Suprapubic skin (tissue), 4 donors: ENCODE measurements at places on chromosomes 2 and 18. TPM values are rescaled to one million over a fixed set of nuclear protein-coding genes. Genes with fewer than 3 reads are reported as not detected.

ZNF892 gene
- 3.1 TPM for total RNA-seq

TMEM247 gene
- total RNA-seq, result not detected

TMEM131 gene
- 117 TPM for total RNA-seq

PSMD1 gene
- total RNA-seq, result 56.2 TPM

FAM228A gene
- not detected for total RNA-seq

SPP2 gene
- not detected for total RNA-seq

DNA sequence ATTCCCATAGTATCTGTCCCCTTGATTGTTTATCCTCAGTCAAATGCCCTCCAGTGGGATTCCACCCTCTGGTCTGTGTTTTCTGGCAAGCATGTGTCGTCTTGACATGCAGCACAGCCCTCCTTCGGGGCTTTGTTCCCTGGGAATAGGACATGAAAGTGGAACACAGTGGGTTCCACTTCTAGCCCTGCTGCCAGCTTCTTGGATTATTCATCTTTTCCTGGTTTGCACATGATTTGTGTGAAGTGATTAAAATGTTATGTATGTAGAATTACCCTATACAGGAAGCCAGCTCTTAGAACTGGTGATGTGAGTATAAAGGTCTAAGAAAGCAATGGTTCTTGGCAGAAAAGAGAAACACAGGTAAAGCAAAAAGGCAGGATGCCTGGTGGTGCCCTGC is 142.3 kb downstream of the TANC1 start:
- H3K27me3 ChIP-seq, result no peaks in the 10 kb centered on the region
- H3K27ac ChIP-seq, result peak overlapping the region; percentile 45

DNA sequence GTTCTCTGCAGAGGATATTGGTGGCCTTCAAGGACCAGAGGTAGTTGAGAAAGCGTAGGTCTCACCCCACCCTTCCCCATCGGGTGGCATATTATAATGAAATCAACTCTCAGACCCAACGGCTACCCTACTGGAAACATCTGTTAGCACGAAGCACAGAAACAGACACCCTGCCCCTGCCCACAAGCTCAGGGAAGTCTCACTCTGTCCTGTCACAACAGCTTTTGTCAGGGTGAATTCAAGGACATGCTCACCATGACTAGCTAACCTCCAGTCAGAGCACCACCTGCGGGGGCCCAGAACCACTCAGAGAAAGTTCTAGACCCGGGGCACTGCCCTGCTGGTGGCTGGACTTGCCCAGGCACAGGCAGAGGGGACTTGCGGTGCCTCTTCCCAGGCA is 3.5 kb upstream of the B3GNT7 start:
- H3K27ac ChIP-seq, result no peak overlapping the region
- no peak overlapping the region for H3K4me3 ChIP-seq
- DNase-seq, result no peak
- no peaks in the 10 kb centered on the region for H3K36me3 ChIP-seq
- peaks cover 25% of the 10 kb centered on the region for H3K27me3 ChIP-seq

GRCh38 chr18:60113396-60113795 is 213.6 kb downstream of the PMAIP1 start:
- no peaks in the 10 kb centered on the region for H3K27me3 ChIP-seq
- H3K4me1 ChIP-seq, result no peaks in the 10 kb centered on the region
- no peak for DNase-seq
- H3K36me3 ChIP-seq, result no peaks in the 10 kb centered on the region
- no peak overlapping the region for H3K27ac ChIP-seq
- no peak overlapping the region for H3K4me3 ChIP-seq

DNA sequence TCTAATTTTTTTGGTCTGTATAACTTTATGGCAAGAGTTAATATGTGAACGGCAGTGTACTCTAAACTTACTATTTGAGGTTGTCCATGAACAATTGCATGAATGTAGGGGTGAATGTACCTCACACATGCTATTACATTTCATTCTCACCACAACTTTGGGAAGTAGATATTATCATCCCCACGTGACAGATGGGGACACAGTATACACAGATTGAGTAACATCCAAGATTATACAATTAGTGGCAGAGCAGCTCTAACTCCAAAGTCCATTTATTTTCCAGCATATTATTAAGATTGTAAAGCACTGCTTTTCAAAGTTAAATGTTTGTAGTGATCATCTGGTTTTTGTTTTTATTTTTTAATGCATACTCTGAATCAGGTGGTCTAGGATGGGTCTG is 622.1 kb upstream of the ZEB2 start:
- no peak for DNase-seq
- no peaks in the 10 kb centered on the region for H3K27me3 ChIP-seq
- no peaks in the 10 kb centered on the region for H3K36me3 ChIP-seq
- no peak overlapping the region for H3K4me3 ChIP-seq
- no peaks in the 10 kb centered on the region for H3K4me1 ChIP-seq

- no peak overlapping the region for H3K4me3 ChIP-seq
- no peaks in the 10 kb centered on the region for H3K36me3 ChIP-seq
- H3K4me1 ChIP-seq, result no peaks in the 10 kb centered on the region
- peaks cover 2% of the 10 kb centered on the region for H3K27me3 ChIP-seq
- H3K27ac ChIP-seq, result no peak overlapping the region
These were observed 9.6 kb downstream of the SNTG2 start for GRCh38 chr2:960061-960736.

- H3K36me3 ChIP-seq, result no peaks in the 10 kb centered on the region
- H3K27ac ChIP-seq, result no peak overlapping the region
- peaks cover 28% of the 10 kb centered on the region for H3K4me1 ChIP-seq
- no peak overlapping the region for H3K4me3 ChIP-seq
- H3K27me3 ChIP-seq, result peaks cover 82% of the 10 kb centered on the region
These were observed 3.3 kb upstream of the WNT10A start for GRCh38 chr2:218877331-218877730.

GRCh38 chr2:2738276-2738675 is 407.2 kb upstream of the MYT1L start:
- H3K27ac ChIP-seq, result no peak overlapping the region
- H3K36me3 ChIP-seq, result no peaks in the 10 kb centered on the region
- DNase-seq, result no peak
- no peaks in the 10 kb centered on the region for H3K27me3 ChIP-seq
- no peak overlapping the region for H3K4me3 ChIP-seq

DNA sequence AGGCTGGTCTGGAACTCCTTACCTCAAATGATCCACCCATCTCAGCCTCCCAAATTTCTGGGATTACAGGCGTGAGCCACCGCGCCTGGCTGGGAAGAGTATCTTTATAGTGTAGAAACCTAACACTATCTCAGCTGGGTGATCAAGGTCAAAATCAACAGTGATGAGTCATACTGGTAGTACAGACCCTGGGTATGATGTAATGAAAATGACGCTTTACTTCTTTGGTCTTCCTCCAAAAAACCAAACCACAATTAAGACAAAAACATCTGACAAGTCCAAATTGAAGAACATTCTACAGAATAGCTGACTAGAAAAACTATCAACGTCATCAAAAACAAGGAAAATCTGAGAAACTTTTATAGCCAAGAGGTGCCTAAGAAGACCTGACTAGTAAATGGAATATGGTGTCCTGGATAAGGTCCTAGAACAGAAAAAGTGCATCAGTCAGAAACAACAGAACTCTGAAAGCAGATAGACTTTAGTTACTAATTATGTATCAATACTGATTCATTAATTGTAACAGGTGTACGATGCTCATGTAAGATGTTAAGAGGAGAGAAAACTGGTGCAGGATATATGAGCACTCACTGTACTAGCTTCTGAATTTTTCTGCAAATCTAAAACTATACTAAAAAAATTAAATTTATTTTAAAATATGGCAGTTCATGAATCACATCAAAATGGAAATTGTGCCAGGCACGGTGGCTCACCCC is 25.4 kb downstream of the PDCL3 start:
- H3K4me1 ChIP-seq, result no peaks in the 10 kb centered on the region
- H3K27ac ChIP-seq, result no peak overlapping the region
- no peaks in the 10 kb centered on the region for H3K27me3 ChIP-seq
- H3K4me3 ChIP-seq, result no peak overlapping the region

DNA sequence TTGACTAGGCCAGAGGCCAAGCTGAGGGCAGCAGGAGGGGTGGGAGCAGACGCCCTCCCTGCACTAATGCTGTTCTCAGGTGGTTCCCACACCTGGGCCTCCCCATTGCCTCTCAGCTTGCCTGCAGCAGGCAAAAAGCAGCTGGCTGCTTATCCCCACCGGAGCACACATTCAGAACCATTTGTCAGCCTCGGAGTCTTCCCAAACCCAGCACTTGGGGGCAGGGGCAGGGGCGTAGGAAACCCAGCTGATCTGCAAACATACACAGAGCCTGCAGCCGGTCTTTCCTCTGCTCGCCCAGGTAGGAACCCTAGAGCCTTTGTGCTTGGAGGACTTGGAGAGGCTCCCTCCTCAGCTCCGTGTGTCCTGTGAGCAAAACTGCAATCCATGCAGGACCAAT is 249.8 kb downstream of the CYP26B1 start:
- no peak overlapping the region for H3K27ac ChIP-seq
- no peak overlapping the region for H3K4me3 ChIP-seq
- DNase-seq, result no peak
- peaks cover 3% of the 10 kb centered on the region for H3K27me3 ChIP-seq
- no peaks in the 10 kb centered on the region for H3K36me3 ChIP-seq

GRCh38 chr2:191951376-191951775 is 104.5 kb upstream of the CAVIN2 start:
- no peaks in the 10 kb centered on the region for H3K4me1 ChIP-seq
- DNase-seq, result no peak
- H3K36me3 ChIP-seq, result no peaks in the 10 kb centered on the region
- no peak overlapping the region for H3K27ac ChIP-seq
- H3K27me3 ChIP-seq, result no peaks in the 10 kb centered on the region

DNA sequence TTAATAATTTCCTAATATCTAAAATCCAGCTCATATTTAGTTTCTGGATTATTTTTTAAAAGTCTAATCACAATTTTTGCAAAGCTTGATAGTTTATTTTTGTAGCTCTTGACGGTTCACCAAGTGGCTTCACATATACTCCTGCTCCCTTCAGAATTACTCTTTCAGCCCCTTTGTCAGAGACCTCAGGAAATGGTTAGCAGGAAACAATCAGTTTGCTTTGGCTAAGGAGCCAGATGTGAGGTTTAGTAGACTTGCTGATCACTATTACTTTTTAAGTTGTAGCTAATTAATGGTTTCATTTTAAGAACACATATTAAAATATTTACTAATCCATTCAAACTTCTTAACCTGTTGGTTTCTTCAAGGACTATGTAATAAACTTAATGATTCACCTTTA is 2.3 kb downstream of the RBBP8 start:
- H3K36me3 ChIP-seq, result peaks cover 18% of the 10 kb centered on the region
- H3K4me3 ChIP-seq, result no peak overlapping the region
- H3K27me3 ChIP-seq, result no peaks in the 10 kb centered on the region
- peaks cover 12% of the 10 kb centered on the region for H3K4me1 ChIP-seq

GRCh38 chr2:2389215-2389614 is 58.1 kb upstream of the MYT1L start:
- H3K27me3 ChIP-seq, result no peaks in the 10 kb centered on the region
- no peak overlapping the region for H3K27ac ChIP-seq
- DNase-seq, result no peak
- no peaks in the 10 kb centered on the region for H3K36me3 ChIP-seq

DNA sequence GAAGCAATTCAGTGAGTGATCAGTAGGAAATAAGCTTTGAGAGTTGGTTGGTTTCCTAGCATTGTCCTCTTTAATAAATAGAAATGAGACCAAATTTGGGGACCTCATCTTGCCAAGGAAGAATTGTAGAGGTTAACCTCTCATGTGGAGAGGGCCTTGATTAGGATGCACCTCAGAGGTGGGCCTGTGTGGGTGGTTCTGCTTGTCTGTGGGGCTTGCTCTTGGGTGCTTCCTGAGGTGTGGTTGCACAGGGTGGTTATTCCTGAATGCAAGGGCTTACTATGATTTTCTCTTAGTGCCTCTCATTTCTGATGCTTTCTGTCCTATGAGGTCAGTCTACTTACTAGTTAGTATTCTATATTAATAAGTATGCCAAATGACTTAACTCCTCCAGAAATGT is 89.6 kb upstream of the MGAT5 start:
- no peak for DNase-seq
- no peaks in the 10 kb centered on the region for H3K27me3 ChIP-seq
- H3K36me3 ChIP-seq, result no peaks in the 10 kb centered on the region
- H3K4me3 ChIP-seq, result no peak overlapping the region
